Sigmoid colon (tissue), 7 donors: ENCODE measurements at places on chromosomes 3 and 15. TPM values are rescaled to one million over a fixed set of nuclear protein-coding genes. Genes with fewer than 3 reads are reported as not detected.

GRCh38 chr15:44574734-44575133, 37.8 kb downstream of the EIF3J start:
- no peak for DNase-seq

DNA sequence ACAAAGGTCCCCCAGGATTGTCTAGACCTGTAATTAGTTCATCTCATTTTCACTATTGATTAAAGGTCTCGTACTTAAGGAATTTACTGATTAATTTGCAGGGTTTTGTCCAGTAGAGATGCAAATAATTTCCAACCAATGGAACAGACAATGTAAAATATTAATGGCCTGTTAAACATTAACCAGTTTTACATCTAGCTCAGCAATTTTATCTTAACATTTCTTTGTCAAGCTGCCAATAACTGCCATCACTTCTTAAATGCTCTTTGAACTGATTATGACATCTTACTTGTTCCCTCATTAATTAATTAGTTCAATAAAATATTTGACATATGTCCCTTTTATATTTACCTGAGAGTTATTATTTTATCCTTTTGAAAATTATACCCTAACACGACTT, 9.4 kb upstream of the STRIT1 start:
- no peak for DNase-seq

DNA sequence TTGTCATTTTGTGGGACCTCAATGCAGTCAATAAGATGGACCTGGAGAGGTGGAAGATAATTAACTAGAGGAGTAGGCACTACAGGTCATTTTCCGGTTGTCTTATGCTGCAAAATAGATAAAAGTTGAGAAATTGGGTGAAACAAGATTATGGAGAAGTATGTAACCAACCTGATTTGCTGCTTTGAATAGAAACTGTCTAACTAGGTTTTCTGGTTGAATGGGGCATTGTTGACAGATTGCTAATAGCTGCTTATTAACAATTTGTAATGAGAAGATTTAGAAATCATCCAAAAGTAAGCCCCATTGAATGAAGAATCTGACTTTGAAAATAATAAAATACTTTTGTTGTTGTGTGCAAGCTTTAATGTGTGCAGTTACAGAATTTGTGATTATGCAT, 26.2 kb downstream of the PIAS1 start:
- no peak for DNase-seq

DNA sequence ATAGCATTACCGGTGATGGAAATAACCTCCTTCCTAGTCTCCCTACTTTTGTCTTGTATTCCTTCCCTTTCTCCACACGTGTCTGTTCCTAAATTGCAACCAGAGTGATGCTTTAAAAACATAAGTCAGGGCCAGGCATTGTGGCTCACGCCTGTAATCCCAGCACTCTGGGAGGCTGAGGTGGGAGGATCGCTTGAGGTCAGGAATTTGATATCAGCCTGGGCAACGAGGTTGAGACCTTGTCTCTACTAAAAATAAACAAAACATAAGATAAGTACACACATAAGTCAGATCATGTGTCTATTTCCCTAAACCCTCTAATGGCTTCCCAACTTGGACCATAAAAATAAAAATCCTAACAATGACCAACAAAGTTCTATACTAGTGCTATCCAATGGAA, 18.4 kb downstream of the ARMC8 start:
- no peak for DNase-seq

GRCh38 chr3:55282994-55283393, 204.1 kb downstream of the WNT5A start:
- DNase-seq = no peak

DNA sequence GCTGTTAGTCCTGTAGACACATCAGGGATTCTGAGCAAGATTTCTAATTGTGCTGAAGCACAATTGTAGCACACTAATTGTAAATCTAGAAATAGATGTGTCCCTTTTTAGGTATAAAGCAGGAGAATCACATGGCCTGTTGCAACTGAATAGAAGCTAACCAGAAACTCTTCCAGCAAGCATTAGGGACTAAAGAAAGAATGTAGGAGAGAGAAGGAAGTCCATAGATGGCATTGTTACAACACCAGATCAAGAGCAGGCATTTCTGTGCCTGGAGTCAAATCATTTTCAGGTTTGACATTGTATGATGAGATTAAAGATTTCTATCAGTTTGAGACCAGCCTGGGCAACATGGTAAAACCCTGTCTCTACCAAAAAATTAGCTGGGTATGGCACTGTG, 27.4 kb downstream of the CALML4 start:
- DNase-seq = no peak

DNA sequence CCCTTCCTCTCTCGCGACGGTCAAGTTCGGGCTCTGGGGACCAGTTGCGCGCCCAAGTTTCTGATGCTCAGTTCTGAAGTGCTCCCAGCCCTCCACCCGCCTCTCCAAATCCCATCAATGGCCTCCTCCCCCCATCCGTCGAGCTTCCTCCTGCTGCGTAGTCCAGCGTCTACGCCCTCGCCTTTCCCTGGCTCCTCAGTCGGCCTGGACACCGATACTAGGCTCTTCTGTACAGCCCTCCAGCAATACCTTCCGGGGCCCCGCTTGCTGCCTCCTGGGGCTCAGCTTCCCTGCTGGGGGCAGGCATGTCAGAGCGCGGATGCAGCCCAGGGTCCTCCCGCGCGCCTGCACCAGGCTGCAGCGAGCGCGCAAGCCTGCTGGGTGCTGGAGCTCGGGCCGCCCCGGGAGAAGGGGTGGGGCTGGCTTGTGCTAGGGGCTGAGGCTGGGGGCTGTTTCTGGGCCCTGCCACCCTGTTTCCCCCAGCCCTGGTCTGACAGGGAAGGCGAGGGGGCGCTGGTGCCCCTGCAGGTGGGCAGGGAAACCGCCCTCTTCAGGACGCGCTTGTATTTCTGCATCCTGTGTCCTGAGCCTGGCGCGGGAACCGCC, 353.3 kb upstream of the SUCLG2 start:
- DNase-seq = no peak

DNA sequence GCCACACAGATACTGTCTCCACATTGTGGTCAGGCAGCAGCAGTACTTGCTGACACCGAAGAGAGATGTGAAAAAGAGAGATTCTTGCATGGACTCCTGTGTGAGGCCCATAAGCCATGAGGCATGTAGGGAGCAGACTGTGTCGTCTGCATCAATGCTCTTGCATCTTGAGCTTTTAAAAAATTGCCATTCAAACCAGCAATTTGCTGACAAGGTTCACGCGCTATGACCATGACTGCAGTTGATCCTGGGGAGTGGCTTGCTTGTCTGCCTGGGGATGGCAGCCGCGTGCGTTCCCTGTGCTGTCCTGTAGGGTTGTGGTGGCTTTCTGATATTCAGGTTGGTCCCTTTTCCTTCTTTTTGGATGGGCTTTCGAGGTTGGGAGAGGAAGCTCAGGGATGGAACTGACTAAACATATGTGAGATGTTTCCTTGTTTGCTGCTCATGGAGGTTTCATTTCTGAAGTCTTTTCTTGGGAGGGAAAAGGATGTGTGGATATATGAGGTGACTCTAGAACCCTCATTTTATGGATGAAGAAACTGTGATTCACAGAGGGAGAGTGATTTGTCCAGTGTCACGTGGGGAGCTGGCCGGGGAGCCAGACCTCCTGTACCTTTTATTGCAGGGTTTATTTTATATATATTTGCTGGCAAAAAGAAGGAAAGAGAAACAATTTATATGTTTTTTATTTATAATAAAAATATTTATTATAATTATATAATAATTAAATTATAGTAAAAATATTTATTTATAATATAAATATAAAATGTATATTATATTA, 48.6 kb downstream of the LPP start:
- DNase-seq = no peak

EPHA6 gene
- polyA plus RNA-seq = not detected

XYLB gene
- polyA plus RNA-seq = 3.9 TPM

FEM1B gene
- 11.6 TPM for polyA plus RNA-seq
